ENCODE measurements at places on chromosomes 3 and 15.

GRCh38 chr3:139448104-139448503, 28.2 kb downstream of the RBP2 start:
- DNase-seq: no peak

DNA sequence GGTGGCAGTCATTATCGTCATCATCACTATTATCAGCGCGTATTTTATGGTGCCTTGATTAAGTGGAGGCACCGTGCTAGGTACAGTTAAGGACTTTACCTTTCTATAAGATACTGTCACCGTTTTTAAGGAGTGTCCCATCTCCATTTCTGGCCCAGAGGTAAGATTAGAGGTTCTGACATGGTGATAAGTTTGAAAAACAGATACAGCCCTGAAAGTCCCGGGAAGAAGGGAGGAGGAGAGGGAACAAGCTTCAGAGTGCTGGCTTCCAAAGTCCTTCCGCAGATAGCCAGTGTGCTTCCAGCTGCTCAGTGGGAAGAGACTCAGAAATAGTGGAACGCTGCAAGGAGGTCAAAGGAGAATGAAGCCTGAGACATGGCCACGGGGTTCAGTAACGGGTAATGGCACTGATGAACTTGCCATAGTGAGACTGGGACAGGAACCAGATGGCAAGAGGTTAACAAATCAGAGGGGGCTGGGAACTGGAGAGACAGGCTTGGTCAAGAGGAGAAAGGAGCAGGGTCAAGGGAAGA, 9.1 kb upstream of the TM4SF4 start:
- no peak for DNase-seq

DNA sequence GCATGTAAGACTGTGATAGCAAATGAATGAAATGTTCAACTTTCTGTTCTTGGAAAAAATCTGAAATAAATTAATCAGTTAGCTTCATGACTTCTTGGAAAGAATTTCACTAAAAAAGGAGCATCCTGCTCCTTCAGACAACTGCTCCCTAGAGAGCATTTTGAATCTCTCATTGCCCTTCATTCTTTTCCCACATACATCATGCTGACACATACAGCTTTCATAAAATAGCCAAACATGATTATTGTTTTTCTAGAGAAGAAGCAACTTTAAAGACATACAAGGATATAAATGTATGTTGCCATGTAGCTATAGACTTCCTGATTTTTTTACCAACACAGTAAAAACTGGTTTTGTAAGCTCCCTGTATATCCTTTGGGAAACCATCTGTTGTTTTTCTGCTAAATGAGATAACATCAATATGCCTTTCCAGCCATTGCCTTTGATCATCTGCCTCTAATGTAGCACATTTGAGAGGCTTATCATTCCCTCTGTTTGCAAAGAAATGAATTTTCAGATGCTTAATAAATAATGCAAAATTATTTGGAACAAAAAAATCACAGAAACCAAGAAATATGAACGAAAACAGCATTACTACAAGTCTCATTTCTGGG, 248.2 kb upstream of the GPR149 start:
- no peak for DNase-seq

DNA sequence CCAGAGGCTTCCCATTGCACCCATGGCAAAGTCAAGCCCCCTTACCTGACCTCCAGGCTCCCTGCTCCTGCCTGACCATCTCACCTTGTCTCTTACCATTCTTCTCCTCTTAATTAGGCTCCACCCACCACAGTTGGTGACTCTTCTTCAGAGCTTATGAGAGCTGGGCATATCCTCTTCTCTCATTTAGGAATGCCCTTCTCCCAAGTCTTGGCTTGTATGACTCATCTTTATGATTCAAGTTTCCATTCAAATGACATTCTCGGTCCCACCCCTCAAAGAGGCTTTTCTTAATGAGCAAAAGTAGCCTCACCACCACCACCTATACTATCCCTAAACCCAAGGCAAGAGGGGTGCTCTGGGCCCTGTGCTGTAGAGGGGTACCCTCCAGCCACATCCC, 55.3 kb upstream of the NUDT16 start:
- DNase-seq: no peak

- no peak for DNase-seq
Measured at GRCh38 chr3:81776643-81777042, 15.2 kb upstream of the GBE1 start.

- DNase-seq: peak; percentile 78
Measured at GRCh38 chr3:194150252-194150934, 14.4 kb downstream of the HES1 start.

GRCh38 chr15:74040109-74040850, 42.1 kb downstream of the GOLGA6A start:
- no peak for DNase-seq

GRCh38 chr3:17542591-17542990, 199.8 kb downstream of the TBC1D5 start:
- no peak for DNase-seq

DNA sequence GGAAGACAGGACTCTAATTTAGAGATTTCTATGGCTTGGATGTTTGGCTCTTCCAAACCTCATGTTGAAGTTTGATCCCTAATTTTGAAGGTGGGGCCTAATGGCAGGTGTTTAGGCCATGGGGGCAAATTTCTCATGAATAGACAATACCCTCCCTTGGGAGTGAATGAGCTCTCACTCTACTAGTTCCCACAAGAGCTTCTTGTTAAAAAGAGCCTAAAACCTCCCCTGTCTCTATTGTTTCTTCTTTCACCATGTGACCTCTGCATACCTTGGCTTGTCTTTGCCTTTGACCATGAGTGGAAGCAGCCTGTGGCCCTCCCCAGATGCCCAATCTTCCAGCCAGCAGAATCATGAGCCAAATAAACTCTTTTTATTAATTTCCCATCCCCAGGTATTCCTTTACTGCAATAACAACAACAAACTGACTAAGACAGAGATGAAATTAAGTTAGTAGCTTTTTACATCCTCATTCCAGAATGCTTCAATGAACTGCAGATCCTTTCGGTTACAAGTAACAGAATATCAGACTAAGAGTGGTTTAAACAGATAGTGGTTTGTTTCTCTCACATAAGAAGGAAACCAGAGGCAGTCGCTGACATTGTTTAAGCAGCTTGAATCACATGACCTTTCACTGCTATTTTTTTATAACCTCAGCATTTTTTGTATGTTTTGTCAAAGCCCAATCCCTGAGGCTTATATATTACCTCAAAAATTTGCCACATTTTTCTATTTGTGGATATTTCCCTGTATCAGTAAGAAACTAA, 1013.3 kb upstream of the SEMA6D start:
- DNase-seq: no peak

GRCh38 chr3:93906245-93906644, 67.5 kb downstream of the PROS1 start:
- no peak for DNase-seq

- DNase-seq: no peak
Measured at GRCh38 chr3:133079621-133080020, 41.4 kb downstream of the TMEM108 start.

DNA sequence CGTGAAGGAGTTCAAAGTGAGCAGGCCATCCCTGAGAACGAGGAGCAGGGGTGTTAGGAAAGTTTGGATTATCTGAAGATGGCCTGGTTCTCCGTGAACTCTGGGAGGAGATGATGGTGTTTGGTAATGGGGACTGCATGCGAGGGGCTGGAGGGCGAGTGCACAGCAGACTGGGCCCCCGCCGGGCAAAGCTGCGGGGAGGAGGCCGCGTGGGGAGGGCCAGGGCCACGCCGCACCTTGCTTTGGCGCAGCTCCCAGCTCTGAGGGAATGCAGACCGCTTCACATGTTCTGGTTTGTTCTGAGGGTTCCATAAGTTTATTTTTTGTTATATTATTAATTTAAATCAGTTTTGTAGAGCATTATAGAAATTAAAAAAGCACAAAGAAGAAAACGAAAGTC, 22.2 kb downstream of the SLC6A1 start:
- no peak for DNase-seq

DNA sequence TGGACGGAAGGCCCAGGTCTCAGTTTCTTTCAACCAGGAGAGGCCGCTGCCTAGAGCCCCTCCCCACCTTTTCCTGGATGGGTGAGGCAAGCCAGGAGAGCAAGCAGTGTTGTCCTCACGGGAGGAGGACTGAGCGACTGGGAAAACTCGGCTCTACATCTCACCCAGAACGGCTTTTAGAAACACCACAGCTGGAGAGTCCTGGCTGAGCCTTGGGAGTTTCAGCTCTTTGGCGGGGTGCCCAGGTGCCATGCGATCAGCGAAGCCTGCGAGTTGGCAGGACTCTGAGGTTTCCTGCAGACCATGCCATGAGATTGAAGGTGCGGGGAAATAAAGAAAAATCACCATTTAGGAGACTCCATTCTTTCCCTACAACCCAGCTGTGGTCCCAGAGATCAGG, 26.0 kb downstream of the PPCDC start:
- DNase-seq: no peak

- no peak for DNase-seq
Measured at GRCh38 chr3:69411346-69411745, 25.5 kb upstream of the FRMD4B start.

- DNase-seq: no peak
Measured at GRCh38 chr3:4525560-4526223, 32.5 kb downstream of the ITPR1 start.

DNA sequence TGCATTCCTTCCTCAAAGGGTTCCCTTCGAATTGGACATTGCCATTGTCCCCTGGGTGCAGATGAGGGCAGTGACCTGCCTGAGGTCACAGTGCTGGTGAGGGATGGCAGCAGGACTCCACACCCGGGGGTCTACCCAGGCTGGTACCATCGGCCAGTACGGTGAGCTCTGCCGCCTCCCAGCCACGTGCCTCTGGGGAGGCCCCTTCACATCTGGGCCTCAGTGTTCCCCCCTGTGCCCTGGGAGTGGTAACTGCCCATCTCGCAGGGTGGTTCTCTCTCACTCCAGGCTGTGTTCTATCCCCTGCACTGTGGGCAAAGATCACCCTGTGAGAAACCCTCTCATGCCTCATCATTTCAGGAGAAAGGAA, 99.4 kb upstream of the IQSEC1 start:
- no peak for DNase-seq

DNA sequence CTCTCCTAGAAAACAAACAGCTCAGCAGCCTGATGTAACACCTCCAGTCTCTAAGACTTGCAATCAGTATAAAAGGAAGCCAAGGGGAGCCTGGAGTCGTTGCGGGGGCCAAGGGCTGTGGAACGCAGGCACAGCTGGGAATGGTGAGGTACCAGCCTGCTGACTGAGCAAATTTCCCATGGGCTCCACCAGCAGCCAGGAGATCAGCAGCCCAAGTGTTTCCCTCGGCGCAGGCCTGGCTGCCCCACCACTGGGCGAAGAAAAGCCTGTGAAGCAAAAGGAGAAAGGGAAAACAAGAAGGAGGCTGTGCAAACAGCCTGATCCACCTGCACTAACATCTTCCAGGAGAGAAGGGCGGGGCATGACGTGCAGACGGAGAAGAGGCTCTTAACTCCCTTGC, 155.3 kb downstream of the SHQ1 start:
- DNase-seq: no peak

GRCh38 chr15:77607111-77607893, 25.4 kb downstream of the LINGO1 start:
- DNase-seq: no peak

GRCh38 chr3:63479661-63480035, 172.8 kb upstream of the SNTN start:
- DNase-seq: no peak

DNA sequence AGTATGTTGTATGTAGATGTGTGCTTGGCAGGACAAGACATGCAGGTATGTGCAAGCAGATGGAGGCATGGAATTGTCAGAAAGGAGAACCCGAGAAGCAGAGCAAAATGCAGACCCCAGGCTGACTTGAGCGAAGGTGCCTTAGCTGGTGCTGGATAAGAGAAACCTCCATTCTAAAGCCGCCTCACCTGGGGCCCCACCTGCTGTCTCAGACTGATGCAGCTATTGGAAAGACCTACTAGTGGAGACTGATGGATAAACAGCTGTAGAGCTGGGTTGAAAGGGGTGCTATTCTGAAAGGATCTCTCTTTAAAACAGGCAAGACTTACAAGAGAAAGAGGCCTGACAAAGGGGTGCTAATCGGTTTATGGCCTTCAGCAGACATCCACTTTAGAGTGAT, 86.2 kb downstream of the EPHB1 start:
- DNase-seq: no peak

- DNase-seq: no peak
Measured at GRCh38 chr3:186053954-186054791, 54.7 kb downstream of the ETV5 start.

- no peak for DNase-seq
Measured at GRCh38 chr3:82342521-82342920, 581.1 kb upstream of the GBE1 start.

GRCh38 chr3:128991355-128991895, 2.5 kb downstream of the CFAP92 start:
- DNase-seq: no peak

DNA sequence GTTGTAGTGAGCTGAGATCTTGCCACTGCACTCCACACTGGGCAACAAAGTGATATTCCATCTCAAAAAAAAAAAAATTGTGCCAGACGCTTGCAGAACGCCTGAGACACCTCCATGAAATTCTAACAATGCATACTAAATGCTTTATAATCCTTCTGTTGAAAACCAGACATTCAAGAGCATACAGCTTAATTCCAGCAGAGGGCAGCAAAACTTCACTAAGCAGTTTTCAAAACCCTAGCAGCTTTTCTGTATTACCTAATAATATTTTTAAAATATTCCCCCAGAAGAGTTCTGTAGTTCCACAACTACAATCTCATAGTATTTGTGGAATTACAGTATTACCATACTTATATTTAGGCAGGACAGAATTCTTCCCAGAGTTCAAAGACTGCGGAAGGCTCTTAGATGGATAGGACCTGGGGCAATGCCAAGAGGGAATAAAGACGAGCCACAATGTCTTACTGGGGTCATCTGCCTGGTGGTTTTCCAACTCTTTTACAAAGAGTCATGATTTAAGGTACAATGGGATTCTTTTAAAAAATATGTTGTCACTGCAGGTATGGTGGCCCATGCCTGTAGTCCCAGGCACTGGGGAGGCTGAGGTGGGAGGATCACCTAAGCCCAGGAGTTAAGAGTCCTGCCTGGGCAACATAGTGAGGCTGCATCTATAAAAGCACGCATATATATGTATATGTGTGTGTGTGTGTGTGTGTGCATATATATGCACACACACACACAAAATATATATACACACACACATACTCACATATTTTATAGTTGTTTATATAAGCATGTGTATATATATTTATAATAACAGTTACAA, 19.6 kb upstream of the TASOR start:
- DNase-seq: peak; percentile 69

GRCh38 chr3:128145279-128145678, 8.0 kb upstream of the EEFSEC start:
- peak; percentile 68 for DNase-seq

DNA sequence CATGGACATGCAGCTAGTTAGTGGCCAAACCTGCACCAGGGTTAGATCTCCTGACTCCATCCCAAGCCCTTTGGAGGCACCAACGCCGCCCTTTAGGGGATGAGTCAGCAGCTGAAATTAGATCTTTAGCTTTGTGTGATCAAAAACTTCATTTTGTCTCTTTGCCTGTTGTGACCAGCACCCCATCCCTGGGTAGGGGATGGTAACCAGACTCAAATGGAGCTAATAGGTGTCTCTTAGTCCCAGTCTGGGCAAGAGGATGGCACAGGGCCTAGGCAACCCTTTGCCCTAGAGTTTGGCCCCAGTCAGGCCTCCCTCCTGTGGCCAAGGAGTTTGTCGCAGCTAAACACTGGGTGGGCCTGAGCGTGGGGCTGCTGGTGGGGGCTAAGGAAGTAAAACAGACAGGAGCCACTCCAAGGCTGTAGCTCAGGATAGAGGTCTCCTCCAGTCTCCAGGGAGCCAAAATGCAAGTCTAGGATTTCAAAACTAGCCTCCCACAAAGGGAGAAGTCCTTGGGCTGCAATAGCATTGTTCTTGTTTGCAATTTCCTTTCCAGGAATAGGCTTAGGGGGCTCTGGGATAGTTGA, 105.1 kb downstream of the CPN2 start:
- no peak for DNase-seq

- DNase-seq: peak; percentile 77
Measured at GRCh38 chr3:71585887-71586809, 2.6 kb upstream of the FOXP1 start.
